ENCODE measurements at places on chromosomes 5 and 9. TPM values are rescaled to one million over a fixed set of nuclear protein-coding genes. Genes with fewer than 3 reads are reported as not detected.

- no peak for DNase-seq
Measured at GRCh38 chr5:149730620-149731331, 666 bp downstream of the PPARGC1B start.

DNA sequence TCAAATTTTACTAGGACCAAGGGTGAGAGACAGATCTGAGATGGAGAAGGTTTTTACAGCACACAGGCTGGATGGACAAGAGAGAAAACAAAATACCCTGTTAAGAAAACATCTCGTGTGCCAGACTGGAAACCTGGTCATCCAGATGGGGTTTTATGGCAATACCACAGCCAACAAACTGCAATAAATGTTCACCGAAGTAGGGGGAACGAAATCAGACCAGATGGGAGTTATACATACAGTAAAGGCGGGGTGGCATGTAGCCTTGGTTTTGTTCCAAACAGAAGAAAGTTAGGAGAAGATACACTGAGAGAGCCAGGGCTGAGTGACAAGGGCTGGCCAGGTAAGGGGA, 63.3 kb downstream of the DCP2 start:
- no peak for DNase-seq

GRCh38 chr9:37386988-37387387, 35.5 kb upstream of the GRHPR start:
- DNase-seq, result no peak

DNA sequence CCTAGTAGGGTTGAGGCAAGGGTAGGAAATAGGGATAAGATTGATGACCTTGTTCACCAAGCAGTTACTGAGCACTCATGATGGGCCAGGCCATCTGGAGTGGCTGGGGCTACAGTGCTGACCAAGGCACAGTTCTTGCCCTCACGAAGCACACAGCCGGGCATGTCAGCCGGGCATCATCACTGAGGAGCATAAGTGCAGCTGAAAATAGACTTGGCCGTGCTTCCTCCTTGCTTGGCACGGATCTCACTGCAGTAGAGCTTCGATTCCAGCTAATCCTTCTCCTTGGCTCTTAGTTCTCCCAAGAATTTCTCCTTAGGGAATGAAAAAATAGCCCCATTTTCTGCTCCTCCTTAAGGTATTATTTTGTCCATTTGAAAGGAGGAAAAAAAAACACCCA, 116.6 kb downstream of the NMUR2 start:
- no peak for DNase-seq

DNA sequence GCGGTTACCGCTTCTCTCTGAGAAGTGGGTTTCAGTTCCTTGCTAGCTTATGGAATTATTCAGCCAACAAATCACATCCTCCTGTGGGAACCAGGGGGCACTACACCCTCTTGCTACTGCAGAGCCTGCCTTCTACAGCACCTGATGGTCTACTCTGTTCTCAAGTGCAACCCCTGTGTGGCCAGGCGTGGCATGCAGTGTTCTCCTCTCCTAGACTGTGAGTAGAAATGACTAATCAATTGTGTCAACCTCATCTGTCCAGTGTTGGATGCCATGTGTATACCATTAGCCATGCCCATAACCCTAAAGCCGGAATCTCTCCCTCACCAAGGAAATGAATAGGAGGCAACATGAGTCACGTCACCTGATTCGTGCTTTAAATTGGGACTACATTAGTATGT, 117.2 kb upstream of the LIFR start:
- DNase-seq, result no peak

GRCh38 chr5:174303035-174303434, 257.5 kb downstream of the NSG2 start:
- DNase-seq, result no peak

DNA sequence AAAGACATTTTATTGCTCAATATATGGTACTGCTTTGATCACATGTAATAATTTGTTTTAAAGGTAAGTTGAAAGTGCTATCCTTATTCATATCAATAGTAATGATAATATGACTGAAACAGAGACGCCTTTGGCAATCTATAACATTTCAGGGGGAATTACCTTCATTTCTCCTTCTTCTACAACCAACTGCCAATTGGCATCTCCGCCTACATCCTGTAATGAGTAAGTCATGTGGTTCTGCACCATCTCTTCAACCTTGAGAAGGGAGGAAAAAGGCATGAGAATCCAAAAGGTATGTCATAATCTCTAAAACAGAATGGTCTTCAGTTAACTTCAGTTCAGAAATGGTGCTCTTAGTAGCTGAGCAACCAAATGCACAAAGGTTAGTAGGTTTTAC, 52.4 kb downstream of the HMGCR start:
- no peak for DNase-seq

DNA sequence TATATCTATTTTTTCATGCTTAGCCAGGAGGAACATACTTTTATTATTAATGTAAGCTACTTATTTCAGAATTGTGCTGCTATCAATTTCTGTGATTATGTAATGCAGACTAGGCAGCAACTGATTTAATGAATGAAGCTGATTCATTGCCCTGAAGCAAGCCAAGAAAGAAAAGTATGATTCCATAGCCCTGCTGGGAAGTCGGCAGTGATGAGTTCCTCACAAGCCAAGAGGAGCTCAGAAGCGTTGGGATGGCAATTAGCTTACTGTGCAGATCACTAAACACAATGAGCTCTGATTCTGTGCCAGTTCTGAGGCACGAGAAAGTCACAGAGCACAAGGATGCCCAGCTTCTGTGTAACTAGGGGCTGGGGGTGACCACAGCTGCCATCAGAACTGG, 254.3 kb upstream of the KLF9 start:
- no peak for DNase-seq

DNA sequence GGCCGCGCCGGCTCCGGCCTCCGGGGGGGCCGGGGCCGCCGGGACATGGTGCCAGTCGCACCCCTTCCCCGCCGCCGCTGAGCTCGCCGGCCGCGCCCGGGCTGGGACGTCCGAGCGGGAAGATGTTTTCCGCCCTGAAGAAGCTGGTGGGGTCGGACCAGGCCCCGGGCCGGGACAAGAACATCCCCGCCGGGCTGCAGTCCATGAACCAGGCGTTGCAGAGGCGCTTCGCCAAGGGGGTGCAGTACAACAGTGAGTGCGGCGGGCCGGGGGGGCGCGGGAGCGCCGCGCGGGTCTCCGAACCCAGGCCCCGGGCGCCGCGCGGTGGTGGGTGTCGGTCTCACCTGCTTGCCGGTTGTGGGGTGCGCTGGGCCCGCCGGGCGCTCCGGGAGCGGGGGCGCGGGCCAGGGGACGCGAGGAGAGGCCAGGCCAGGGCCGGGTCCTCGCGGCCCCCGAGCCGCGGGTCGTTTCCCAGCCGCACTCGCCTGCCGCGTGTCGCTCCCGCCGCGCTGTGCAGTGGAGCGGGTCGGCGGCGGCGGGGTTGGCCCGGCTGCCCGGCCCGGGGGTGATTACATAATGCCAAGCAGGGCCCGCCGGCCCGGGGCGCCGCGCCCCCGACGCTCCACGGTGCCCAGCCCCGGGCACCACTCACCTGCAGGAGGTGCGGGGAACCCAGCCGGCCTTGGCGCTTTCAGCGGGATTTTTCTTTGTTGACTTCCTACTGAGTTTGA, 492 bp downstream of the RABL6 start:
- no peak for DNase-seq

DNA sequence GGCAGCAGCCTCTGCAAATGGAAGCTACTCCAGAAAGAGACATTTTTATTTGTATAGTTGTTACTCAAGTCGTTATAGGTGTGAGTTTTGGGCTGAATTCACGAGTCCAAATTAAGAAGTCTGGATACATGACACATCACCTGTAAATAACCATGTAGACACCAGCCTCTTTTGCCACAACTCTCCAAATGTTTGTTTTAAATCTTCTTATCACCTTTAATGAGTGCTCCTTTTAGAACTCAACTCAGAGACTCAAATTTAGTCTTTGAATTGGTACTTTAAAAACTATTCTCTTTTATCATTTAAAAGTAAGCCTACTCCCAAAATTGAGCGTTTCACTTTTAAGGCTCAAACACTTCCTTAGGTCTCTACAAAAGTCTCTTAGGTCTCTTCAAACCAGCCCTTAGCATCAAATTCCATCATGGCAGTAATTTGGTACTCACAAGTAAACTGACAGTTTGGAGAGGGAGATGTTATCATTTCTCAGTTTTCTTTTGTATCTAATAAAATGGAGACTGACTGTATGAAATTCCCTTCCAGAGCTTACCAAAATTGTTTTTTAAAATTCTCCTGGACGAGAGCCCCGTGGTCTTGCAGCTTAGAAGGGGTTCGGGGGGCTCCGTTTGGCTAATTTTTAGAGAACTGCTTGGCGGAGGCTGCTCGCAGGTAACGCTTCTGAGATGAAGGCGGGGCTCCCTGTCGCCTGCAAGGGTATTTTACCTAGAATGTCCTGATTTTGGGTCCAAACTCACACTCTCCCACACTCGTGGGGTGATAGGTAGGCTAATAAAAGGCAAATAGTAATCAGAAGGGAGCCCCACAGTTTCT, 194.6 kb downstream of the MEF2C start:
- no peak for DNase-seq

- DNase-seq, result no peak
Measured at GRCh38 chr9:15262581-15262980, 44.4 kb downstream of the TTC39B start.

DNA sequence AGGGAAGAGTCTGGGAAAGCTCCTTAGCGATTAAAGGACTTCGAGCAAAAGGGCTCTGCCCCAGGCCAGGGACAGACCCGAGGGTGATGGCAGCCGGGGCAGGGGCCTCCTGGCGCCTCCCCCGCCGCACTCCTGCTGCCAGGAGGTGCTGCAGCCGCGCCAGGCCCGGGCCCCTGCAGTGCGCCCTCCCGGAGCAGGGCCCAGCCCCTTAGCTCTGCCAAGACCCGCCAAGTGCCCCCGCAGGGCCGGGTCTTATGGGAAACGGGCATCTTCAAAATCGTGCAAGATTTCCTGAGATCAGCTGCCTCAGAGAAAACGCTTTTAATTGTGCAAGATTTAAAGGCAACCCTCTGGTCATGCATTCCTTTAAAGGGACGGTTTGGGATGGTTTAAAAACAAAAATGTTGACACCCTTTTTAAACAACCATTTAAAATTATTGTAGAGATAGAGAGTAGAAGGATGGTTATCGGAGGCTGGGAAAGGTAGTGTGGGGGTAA, 52.4 kb downstream of the CDC14B start:
- DNase-seq, result no peak

ADGRD2 gene
- total RNA-seq, result not detected

SLC2A6 gene
- total RNA-seq, result 51.8 TPM

FOXD1 gene
- total RNA-seq, result 14.7 TPM

SPOCK1 gene
- total RNA-seq, result 20.1 TPM

UGCG gene
- total RNA-seq, result 172 TPM

IFNB1 gene
- not detected for total RNA-seq

RASEF gene
- total RNA-seq, result 10.2 TPM

IRX1 gene
- 6.5 TPM for total RNA-seq

OR1L1 gene
- total RNA-seq, result not detected

PHYHD1 gene
- total RNA-seq, result 17.8 TPM

PTGES gene
- 39.5 TPM for total RNA-seq

HAPLN1 gene
- not detected for total RNA-seq

LRRC19 gene
- not detected for total RNA-seq

FGD3 gene
- 0.41 TPM for total RNA-seq

Data from kidney epithelial cell (primary cell).